ENCODE measurements at places on chromosomes 3 and 15. TPM values are rescaled to one million over a fixed set of nuclear protein-coding genes. Genes with fewer than 3 reads are reported as not detected.

SCN11A gene
- 2.3 TPM for total RNA-seq

DNA sequence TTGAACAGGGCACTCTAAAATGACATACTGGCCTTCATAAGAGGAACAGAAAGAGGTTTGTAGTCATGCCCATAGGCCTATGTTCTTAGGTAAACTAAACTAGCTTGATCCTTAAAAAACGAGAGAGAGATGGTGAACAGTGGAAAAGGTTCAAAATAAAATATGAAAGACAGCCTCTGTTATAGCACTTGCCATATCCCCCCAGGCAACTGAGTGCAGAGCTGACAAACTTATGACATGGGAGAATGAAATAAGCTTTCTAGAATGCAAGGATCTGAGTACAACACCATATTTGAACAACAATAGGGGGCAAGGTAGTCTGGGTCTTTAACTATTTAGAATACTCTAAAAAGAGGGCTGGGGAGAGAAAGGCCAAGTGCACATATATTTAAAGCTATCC is 700.6 kb upstream of the CFAP20DC start:
- DNase-seq: no peak

OIP5 gene
- total RNA-seq: 2.9 TPM

GRCh38 chr15:25863111-25863967 is at the start of gene ATP10A:
ATP10A (minus strand) TSS chr15:25863327; CDS start chr15:25863096, 231 bp downstream.
- DNase-seq: peak; percentile 67
